ENCODE measurements at places on chromosomes 1 and 21.

GRCh38 chr1:47767741-47768100, 229.5 kb downstream of the TRABD2B start:
- no peaks in the 10 kb centered on the region for H3K27me3 ChIP-seq
- DNase-seq = no peak
- no peaks in the 10 kb centered on the region for H3K36me3 ChIP-seq
- H3K4me3 ChIP-seq = no peak overlapping the region
- no peaks in the 10 kb centered on the region for H3K4me1 ChIP-seq

GRCh38 chr21:44532712-44533111, 7.3 kb downstream of the KRTAP10-1 start:
- no peak for DNase-seq
- H3K4me1 ChIP-seq = no peaks in the 10 kb centered on the region
- H3K27ac ChIP-seq = no peak overlapping the region
- H3K36me3 ChIP-seq = no peaks in the 10 kb centered on the region

DNA sequence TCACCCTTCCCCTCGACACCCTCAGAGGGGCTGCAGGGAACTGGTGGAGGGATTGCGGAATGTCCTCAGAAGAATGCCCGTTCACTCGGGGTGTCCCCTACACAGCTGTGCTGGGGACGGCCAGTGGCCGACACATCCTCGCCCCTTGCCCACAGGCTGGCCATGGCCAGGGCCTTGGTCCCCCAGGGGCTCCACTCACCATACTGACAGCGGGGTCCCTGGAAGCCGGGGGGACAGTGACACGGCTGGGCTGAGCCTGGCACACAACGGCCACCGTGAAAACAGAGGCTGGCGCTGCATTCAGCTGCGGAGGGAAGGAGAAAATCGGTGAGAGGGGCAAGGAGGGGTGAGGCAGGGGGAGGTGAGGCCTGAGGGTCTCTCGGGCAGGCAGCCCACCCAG, 31.7 kb downstream of the MEGF6 start:
- no peaks in the 10 kb centered on the region for H3K36me3 ChIP-seq
- no peak for DNase-seq
- no peaks in the 10 kb centered on the region for H3K4me1 ChIP-seq
- H3K27ac ChIP-seq = no peak overlapping the region
- H3K27me3 ChIP-seq = no peaks in the 10 kb centered on the region
- no peak overlapping the region for H3K4me3 ChIP-seq

DNA sequence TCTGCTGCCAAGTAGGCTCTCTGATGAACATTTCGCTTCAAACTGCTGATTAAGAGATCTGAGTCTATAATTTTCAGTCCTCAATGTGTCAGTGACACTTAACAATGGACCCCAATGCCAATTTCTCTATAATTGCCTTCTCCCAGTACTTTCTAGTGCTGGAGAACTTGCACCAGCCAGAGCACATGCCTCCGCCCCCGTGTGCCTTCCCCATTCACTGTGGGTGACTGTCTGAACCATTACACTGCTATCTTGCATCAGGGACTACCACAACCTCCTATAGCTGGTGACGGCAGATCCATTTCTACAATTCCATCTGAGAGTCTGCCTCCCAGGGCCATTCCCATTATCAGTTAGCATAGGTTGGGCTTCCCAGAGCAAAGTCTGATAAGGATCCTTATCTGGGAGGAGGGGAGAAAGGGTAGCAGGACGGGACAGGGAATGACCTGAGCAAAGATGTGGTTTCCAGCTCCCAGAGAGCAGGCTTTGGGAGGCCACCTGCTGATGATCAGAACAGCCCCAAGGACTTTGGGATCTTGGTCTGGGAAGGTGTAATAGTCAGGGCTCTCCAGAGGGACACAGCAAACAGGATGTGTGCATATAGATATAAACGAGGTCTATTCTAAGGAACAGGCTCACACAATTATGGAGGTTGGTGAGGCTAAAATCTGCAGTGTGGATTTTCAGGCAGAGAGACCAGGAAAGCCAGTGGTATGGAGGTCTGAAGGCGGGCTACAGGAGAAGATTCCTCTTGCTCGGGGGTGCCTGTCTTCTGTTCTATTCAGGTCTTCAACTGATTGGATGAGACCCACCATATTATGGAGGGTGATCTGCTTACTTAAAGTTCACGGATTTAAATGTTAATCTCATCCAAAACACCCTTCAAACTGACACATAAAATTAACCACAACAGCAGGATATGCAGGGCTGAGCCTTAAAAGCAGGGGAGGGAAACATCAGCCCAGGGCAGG, 238.2 kb downstream of the PTPRU start:
- H3K36me3 ChIP-seq = no peaks in the 10 kb centered on the region
- no peak for DNase-seq
- H3K4me1 ChIP-seq = no peaks in the 10 kb centered on the region
- no peak overlapping the region for H3K4me3 ChIP-seq

- no peak overlapping the region for H3K4me3 ChIP-seq
- H3K27me3 ChIP-seq = no peaks in the 10 kb centered on the region
- no peak overlapping the region for H3K27ac ChIP-seq
- no peak for DNase-seq
- H3K4me1 ChIP-seq = no peaks in the 10 kb centered on the region
- H3K36me3 ChIP-seq = no peaks in the 10 kb centered on the region
Measured at GRCh38 chr1:205481218-205481617, 23.3 kb upstream of the CDK18 start.

GRCh38 chr1:180862305-180862704, 50.4 kb upstream of the KIAA1614 start:
- no peak overlapping the region for H3K27ac ChIP-seq
- no peaks in the 10 kb centered on the region for H3K4me1 ChIP-seq
